ENCODE measurements at places on chromosomes 1 and 21.

DNA sequence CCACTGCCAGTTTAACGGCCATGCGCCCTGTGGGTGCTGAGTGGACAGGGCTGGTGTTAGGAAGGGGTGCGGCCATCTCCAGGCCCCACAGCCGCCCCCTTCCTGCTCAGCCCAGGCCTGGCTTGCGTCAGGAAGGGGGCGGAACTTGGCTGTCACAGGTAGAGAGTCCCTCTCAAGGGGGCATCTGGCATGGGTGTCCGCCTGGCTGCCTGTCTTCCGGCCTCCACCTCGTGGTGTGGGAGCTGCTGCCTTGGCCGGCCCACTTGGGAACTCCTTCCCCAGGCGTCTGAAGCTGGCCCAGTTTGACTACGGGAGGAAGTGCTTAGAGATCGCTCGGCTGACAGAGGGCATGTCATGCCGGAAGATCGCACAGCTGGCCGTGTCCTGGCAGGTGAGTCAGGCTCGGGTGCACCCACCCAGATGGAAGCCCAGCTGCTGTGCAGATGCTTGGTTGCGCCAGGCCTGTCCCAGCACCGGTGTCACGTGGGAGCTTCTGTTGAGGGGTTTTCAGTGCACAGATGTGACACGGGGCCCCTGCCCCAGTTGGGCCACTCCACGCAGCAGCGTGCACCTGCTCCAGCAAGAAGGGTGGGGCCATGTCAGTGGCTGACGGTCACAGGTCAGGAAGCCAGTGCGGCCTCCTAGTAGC, 9.1 kb upstream of the ATAD3B start:
- no peak for DNase-seq

DNA sequence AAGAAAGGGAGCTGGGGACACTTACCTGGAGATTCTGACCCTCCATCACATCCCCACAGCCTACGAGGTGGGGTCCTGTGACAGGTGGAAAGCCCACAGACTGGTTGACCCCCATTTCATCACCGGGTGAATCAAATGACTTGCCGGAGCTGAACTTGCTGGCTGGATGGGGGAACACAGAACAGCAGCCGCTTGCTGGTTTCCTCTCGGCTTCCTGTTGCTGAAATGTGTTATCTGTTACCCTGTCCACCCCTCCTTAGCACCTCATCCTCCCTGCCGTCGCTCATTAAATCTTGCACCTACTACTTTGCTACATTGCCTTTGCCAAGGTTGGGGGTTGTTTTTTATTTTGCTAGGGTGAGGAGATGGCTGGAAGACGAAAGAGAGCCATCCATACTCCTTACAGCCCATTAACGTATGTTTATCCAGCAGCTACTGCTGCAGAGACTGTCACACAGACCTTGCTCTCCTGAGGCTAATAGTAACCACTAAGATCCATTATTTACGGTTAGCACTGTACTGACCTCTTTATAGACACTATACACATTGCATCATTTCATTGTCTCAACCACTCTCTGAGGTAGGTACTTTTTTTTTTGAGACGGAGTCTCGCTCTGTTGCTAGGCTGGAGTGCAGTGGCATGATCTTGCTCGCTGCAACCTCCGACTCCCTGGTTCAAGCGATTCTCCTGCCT, 7.0 kb downstream of the PAFAH2 start:
- DNase-seq = peak; percentile 43

DNA sequence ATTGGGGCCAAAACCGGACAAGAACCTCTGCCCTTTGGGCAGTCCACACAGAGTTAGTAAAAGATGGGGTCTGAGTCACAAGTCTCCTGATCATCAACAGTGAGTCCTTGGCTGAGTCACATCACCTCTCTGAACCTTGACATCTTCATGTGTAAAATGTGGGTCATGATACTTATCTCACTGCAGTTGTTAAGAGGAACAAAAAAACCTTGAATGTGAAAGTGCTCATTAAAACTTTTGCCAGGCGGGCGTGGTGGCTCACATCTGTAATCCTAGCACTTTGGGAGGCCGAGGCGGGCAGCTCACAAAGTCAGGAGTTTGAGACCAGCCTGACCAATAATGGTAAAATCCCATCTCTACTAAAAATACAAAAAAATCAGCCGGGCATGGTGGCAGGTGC, 15.7 kb downstream of the S100A16 start:
- no peak for DNase-seq

DNA sequence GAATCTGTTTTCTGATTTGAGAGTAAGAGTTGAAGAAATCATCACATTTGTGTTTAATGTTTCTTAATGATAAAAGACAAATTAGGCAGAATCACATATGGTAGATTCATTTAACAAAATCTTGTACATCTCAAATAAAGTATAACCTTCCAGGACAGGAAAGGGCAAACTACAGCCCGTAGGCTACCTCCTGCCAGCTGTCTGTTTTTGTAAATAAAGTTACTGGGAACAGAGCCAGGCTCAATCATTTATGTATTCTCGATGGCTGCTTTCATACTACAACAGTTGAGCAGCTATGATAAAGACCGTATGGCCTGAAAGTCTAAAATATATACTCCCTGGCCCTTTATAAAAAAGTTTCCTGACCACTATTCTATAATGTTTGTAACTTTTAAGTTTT, 204.1 kb downstream of the COL24A1 start:
- DNase-seq = no peak

- no peak for DNase-seq
These were observed 44.9 kb upstream of the ADAR start for GRCh38 chr1:154652893-154653292.

- DNase-seq = no peak
These were observed 43.5 kb downstream of the MORN1 start for GRCh38 chr1:2347896-2348295.

DNA sequence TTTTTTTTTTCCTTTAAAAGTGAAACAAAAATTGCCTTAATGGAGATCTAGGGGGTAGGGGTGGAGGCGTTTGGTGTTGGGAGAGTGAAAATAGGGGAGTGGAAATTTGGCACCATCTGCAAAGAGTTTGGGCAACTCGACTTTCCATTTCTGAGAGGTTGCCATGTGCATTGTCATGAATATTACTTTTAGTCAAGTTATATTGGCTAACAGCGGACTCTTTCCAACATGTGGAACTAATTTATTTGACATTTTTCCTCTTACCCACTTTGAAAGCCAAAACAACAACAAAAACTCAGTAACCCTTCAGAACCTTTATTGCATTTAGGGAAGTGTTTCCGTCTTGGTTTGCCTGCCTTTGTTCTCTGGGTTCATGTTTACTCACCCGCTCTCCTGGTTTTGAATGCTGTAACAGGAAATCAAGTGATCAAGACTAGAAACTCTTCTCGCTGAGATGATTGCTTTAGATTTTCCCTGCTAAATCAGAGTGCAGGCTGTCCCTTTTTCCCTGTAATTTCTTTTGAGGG, 70.4 kb downstream of the CACHD1 start:
- no peak for DNase-seq

GRCh38 chr1:11338284-11338924, 65.4 kb downstream of the UBIAD1 start:
- no peak for DNase-seq

DNA sequence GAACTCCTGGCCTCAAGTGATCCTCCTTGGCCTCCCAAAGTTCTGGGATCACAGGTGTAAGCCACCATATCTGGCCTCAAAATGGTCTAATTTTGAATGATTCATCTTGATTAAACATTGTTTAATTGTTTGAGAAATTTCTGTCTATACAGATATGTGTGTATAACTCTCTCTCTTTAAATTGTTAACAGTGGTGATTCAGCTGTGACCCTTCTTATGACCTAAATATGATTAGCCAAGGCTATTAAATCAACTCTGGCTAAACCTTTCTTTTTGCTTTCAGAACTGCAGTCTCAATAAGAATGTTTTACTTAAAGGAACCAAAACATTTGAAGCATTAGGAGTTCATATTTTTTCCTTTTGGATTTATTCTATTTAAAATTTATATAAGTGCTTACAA, 19.2 kb upstream of the B3GALT5 start:
- DNase-seq = no peak

DNA sequence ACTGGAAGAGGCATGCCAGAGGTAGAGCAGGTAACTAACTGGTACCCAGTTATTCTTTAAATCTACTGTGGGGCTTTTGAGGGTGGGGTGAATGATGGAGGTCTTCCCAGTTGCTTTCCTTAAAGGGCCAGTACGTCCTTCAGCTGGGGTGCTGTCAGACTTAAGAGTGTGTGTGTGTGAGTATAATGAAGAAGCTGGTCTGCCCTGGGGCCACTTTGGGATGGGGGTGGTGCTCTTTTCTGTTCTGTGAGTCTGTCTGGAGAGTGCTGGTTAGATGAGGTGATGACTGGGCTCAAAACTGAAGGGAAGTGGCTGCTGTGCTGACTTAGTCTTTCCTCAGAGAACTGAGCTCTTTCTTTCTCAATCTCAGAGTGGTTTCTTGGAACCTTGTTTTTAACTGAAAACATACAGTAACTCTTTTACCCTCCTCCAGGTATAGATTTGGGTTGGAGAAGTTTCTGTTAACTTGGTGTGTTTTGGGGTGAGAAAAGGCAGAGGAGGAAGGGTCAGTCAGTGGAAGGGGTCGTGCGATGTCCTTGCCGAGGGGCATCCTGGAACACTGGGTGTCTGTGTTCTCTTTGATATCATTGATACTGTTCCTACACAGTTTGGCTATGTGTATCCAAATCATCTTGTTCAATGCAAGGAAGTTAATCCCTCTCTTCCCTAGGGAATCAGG, 746 bp downstream of the MACF1 start:
- peak; percentile 66 for DNase-seq

DNA sequence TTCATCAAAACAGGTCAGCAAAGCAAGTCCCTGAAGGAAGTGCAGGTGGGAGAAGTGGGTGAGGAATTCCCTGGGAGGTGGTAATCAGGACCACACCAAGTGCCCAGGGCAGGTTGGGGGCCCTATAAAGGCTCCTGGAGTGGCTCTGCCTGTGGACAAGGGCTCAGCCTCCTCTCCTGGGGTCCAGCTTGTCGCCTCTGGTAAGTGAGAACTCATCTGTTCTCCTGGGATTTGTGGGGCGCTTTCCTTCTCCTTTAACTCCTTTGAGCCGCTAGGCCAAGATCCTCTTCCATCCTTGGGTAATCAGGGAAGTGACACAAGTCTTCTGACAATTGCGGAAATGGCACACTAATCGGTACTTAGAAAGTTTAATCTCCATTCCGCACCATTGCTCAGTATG, at the start of gene SPRR4:
TSS of gene SPRR4 (plus strand) at position 154 of the 400 bp plus-strand sequence. CDS start 1,243 bp downstream, outside the sequence.
- no peak for DNase-seq

- DNase-seq = no peak
These were observed 36.9 kb upstream of the C1orf105 start for GRCh38 chr1:172383536-172383935.

DNA sequence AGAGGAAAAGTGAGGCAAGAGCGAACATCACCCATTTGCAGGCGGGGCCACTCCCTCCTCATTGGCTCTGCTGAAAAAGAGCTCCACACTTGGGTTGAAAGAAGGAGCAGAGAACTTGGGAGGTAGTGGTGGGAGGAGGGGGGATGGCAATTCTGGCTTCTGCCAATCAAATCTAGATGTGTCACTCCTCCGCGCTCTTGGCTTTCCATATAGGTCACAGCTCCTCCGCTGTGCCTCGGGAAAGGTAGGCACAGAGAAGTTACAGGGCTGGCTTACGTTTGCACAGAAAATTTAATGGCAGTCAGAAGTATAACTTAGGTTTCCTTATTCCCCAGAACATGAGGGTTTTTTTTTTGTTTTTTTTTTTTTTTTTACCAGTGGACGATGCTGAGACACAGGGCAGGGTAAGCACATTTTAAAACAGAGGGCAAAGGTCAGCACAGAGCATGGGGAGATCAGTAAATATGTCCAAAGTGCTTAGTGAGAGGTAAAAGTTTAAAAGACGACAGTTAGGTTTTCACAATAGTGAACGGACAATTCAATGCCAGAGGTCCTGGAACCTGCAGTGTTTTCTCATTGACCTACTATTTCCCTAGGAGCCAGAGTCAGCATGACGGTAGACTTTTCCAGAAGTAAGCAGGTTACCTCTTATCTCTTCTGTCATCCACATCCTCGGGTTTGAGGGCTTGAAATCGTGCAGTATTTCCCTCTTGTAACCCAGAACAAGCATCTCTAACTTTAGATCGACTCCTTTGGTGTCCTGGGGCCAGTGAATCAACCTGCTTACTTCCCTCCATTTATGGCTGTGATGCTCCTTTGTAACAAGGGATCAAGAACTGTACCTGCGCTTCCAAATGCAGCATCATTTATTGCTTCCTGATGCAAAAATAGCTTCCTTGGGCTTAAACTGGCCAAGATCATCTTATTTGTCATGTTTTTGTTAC, 258.9 kb upstream of the PROX1 start:
- no peak for DNase-seq

Measured in stimulated activated naive CD8-positive, alpha-beta T cell treated with anti-CD3 and anti-CD28 coated beads, Interleukin-15, Interleukin-2, amounts not matched to agents 100 U/mL and 50 U/mL, for 24 hours (primary cell).